Foreskin keratinocyte (primary cell): ENCODE measurements at places on chromosomes 13 and 19.

- no peak for DNase-seq
Observed at GRCh38 chr13:100872761-100873160, 198.2 kb upstream of the TMTC4 start.

- no peak for DNase-seq
Observed at GRCh38 chr13:66076417-66076816, 1153.7 kb downstream of the PCDH9 start.

- DNase-seq, result peak; percentile 6
Observed at GRCh38 chr19:49954092-49954829, 6.7 kb downstream of the SIGLEC11 start.

DNA sequence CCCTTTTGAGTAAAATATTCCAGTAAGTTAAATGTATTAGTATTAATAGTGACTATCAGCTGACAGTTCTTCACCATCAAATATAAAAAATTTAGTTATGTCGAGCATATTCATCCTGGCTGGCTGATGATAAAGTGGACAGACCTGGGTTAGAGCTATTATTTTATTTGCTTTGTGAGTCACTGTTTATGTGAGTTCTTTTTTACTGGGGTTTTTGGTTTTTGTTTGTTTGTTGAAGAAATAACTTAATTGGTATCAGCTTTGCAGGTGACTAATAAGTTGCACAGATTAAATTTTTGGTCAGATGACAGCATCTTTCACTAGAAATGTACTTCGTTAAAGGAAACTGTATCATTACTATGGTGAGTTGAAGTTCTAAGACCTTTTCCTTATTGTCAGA lies 224.7 kb downstream of the GGACT start:
- DNase-seq, result no peak

GRCh38 chr19:14540741-14541525 lies 11.5 kb downstream of the TECR start:
- DNase-seq, result no peak

GRCh38 chr19:15291089-15291488 lies 41.2 kb downstream of the BRD4 start:
- DNase-seq, result peak; percentile 38

GRCh38 chr13:105735281-105735680 lies 800.2 kb downstream of the EFNB2 start:
- DNase-seq, result no peak

DNA sequence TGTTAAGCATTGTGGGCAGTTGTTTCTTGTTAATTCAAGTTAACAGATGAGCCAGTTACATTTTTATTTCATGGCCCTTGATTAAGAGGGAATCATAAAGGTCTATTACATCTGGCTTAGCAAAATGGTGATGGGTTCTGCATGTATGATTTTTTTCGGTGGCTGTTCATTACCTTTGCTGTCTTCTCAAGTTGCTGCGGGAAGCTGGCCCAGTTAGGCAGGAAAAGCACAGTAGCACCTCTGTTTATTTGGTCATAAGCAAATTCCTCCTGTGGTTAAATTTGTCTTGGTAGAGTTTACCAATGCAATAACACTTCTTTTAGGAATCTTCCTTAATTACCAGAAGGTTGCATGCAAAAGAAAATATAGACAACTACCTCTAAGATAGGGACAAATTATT lies 104.5 kb downstream of the FRY start:
- DNase-seq, result no peak

DNA sequence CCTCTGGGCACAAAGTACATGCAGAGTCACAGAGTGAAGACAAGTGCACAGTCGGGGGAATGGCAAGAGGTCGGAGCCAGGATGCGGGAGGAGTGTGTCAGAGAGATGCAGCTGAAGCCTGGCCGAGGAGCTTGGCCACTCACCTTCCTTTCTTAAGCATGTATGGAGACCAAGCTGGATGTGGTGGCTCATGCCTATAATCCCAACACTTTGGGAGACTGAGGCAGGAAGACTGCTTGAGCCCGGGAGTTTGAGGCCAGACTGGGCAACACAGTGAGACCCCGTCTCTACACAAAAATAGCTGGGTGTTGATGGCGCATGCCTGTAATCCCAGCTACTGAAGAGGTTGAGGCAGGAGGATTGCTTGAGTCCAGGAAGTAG lies 67.0 kb downstream of the LATS2 start:
- DNase-seq, result no peak

- DNase-seq, result no peak
Observed at GRCh38 chr13:54347531-54347930, 1318.9 kb downstream of the OLFM4 start.

DNA sequence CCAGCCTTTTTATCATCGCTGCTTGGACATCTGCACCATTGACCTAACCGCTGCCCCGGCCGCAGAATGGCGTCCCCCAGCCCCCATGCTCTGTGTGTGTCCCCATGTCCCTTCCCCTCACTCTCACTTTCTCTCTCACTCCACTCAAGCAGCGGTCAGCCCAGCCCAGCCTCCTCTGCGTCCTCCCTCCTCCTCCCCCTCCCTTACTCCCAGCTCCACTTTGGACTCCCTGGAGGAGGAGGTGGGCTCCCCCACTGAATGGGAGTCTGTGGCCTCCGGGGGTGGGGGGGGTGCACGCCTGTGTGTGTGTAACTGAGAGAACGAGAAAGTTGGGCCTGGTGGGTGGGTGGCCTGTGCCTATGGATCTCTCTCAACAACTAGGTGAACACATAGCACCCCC lies 2.2 kb downstream of the MAP2K7 start:
- DNase-seq, result no peak

GRCh38 chr13:76552041-76552772 lies 334.0 kb downstream of the KCTD12 start:
- DNase-seq, result no peak

DNA sequence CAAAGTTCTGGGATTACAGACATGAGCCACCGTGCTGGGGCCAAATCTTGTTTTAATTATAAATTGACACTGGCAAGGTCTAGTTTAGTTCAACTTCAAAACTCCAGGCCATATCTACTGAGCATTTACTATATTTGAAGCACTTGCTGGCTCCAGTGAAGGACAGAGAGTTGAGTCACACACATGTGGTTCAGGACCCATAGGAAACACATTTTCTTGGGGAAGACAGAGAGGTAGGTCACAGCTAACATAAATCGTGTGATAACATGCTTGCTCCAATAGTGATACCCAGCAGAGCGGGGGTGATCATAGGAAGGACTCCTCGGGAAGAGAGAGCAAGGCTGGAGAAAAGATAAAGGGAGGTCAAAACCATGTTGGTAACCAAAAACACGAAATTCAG lies 170.6 kb upstream of the TSC22D1 start:
- DNase-seq, result peak; percentile 76

DNA sequence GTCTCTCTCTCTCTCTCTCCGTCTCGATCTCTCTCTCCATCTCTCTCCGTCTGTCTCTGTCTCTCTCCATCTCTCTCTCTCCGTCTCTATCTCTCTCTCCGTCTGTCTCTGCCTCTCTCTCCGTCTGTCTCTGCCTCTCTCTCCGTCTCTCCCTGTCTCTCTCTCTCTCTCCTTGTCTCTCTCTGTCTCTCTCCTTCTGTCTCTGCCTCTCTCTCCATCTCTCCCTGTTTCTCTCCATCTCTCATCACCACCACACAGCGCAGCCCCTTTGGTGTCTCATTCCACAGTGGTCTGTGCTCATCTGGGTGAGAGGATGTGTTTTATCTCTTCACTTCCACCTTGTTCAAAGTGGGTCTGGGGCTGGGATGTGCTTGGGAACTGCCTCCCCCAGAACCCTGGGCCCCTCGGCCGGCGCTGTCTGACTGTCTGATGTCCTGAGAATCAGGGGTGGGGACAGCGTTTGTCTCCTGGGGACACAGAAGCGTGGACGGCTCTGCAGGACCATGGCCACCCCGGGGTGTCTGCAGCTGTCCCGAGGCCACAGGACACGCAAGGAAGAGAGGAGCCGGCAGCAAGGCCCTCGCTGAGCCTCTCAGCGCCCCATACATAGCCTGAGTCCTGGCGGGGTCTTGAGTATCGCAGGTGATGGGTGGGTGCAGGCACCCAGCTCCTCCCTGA lies 40.2 kb upstream of the C13orf46 start:
- no peak for DNase-seq

DNA sequence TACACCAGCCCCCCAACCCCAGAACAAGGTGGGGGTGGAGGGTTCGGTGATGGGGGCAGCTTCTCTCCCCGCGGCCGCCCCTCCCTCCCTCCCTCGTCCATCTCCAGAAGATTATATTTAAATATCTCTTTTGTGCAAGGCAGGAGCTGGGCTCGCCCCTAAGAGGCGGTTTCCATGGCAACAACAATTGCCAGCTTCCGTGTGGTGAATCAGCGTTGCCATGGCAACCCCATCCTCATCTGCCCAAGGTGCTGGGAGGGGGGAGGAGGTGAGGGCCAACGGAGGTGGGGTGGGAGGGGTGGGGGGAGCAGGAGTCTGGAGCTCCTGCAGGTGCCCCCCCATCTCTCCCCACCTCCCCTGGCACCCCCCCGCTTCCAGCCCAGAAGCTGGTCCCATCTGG lies 46.4 kb downstream of the CELF5 start:
- DNase-seq, result peak; percentile 29

DNA sequence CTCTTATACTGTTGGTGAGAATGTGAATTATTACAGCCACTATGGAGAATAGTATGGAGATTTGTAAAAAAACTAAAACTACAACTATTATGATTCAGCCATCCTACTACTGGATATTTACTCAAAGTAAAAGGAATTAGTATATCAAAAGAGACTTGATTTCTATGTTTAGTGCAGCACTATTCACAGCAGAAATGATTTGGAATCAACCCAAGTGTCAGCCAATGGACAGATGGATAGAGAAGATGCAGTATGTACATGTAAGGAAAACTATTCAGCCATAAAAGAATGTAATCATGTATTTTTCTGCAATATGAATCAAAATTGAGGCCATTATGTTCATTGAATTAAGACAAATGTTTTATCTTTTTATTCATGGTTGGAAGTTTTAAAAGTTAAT lies 1705.5 kb downstream of the SLITRK1 start:
- no peak for DNase-seq

- DNase-seq, result no peak
Observed at GRCh38 chr13:66369666-66370065, 860.5 kb downstream of the PCDH9 start.

- DNase-seq, result no peak
Observed at GRCh38 chr13:44679597-44679996, 103.5 kb upstream of the TSC22D1 start.

DNA sequence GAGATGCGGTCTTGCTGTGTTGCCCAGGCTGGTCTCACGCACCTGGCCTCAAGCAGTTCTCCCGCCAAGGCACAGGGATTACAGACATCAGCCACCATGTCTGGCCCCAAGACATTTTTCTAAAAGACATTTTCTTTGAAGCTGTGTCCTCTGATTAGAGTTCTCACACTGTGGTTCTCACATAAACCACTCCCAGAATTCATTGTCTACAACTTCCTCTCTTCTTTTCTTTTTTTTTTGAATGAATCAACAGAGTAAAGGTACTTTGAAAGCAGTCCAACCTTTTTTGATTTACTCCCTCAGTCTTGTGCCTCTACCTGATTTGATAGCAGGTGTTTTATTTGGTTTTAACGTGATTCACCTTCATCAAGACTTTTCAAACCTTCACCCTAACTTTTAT lies 14.3 kb upstream of the SHD start:
- DNase-seq, result no peak

DNA sequence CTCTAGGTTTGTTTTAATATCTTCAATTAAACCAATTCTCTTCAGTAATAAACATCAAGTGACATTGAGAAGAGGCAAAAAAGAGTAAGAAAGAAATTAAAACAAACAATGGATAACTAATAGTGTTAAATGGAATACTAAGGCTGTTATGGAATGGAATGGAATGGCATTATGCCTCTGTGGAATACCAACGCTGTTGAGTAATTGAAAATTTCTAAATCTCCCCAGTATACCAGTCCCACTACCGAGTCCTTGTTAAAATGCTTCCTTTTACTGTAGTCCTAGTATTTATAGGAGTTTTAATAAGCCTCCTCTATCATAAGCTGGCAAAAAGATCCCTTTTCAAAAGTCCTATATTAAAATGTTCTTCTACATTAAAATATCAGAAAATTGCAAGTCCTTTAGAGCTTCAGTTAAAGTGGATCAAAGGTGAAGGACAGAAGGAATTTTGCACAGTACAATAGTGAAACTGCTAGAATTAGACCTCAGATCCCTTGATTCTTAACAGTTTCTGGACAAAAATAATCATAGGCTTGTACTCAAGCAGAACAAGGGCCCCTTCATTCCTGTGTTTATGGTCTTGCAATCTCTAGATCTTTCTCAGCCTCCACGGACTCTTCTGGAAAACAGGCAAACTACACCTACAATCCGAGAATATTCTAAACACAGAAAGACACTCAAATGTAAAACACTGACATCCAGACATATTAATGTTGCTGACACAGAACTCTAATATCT lies 128.2 kb downstream of the PCDH9 start:
- no peak for DNase-seq

DNA sequence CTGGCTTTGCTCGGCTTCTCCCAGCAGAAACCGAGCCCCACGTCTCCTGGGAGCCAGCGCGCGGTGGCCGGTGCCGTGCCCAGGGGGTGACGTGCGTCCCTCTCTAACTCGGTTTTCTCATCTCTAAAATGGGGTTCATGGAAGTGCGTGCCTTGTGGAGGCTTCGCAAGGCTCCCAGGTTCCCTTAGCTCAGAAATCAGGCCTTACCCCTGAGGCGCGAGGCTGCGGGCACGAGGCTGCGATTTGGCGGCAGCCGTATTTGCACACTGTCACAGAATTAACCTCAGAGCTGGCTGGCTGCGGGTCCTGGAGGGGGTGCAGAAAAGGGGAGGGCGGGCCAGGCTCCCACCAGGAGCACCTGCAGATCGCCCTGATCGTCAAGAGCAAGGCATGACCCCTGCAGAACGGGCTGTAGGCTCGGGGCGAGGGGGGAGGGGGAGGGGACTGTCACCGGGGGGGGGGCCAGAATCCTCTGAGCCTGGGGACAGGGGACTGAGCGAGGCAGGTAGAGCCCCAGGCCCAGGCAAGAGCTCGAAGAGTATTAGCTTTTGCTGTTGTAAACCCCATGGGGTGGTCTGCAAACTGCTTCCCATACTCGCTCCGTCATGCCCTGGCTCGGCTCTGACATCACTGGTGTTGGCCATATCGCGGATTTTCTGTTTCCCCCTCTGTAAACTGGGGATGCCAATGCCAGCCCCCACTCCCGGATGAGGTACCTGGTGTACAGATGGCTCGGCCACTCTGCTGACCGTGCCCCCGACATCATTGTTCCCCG lies 62.2 kb downstream of the CCNE1 start:
- DNase-seq, result no peak

GRCh38 chr19:359653-359925 lies 15.0 kb upstream of the MIER2 start:
- DNase-seq, result no peak
